COR-L47 (cell line): ENCODE measurements at places on chromosomes 5 and 9.

GRCh38 chr9:14812806-14813205 lies 90.3 kb upstream of the CER1 start:
- DNase-seq: no peak

- no peak for DNase-seq
These were observed 197.1 kb upstream of the NR3C1 start for GRCh38 chr5:143600396-143601075.

GRCh38 chr9:130411566-130411915 lies 33.2 kb upstream of the ASS1 start:
- no peak for DNase-seq

- no peak for DNase-seq
These were observed 4.3 kb upstream of the TRIO start for GRCh38 chr5:14138608-14139540.

GRCh38 chr5:123265551-123265950 lies 157.7 kb downstream of the CEP120 start:
- DNase-seq: no peak

- no peak for DNase-seq
These were observed 20.4 kb upstream of the BRD3 start for GRCh38 chr9:134088063-134088725.

GRCh38 chr9:93210324-93210973 lies 26.5 kb downstream of the WNK2 start:
- no peak for DNase-seq

GRCh38 chr5:123535648-123536047 lies 23.7 kb downstream of the CSNK1G3 start:
- DNase-seq: no peak
